Osteoblast (primary cell): ENCODE measurements at places on chromosomes 7 and 10. TPM values are rescaled to one million over a fixed set of nuclear protein-coding genes. Genes with fewer than 3 reads are reported as not detected.

- DNase-seq = no peak
Observed at GRCh38 chr10:118871244-118871865, 116.6 kb upstream of the CACUL1 start.

- DNase-seq = no peak
Observed at GRCh38 chr7:28509251-28510025, 97.1 kb downstream of the CREB5 start.

HDAC9 gene
- 11.2 and 21.7 TPM in 2 replicates for total RNA-seq

CTBP2 gene
- total RNA-seq = 65.1 and 65.9 TPM in 2 replicates

DNA sequence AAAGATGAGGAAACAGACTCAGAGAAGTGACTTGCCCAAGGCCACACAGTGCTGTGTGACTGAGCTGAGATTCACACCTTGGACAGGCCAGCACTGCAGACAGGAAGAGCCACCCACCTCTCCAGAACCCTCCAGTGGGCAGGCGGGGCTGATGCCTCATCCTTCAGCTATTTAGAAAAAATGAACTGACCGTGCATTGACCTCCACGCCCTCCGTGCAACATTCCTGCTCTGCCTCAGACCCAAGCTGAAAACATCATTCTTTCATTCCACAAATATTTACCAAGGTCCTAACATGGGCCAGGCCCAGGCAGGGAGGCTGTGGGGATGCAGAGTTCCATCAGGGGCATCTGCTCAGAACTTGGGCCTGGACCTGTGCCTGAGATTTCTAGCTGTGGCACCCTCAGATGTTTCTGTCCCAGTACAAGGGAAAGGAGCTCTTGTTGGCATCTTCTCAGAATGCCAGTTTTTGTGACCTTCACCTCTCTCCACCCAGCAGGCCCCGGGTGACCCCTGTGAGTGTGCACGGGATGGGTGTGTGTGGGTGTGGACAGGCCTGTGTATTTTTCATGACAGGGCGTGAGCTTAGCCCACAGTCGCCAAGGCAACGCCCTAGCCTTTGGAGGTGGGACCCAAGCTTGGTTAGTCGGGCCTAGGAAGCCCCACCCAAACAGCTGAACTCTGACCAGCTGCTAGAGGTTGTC, 6.5 kb downstream of the VSIR start:
- DNase-seq = peak; percentile 98

NACAD gene
- total RNA-seq = 0.59 and 0.72 TPM in 2 replicates

- DNase-seq = no peak
Observed at GRCh38 chr7:4434306-4434705, 247.8 kb upstream of the FOXK1 start.

- peak; percentile 60 for DNase-seq
Observed at GRCh38 chr10:86500846-86501245, 20.7 kb downstream of the WAPL start.

GRCh38 chr7:48472640-48473039, 301.4 kb downstream of the ABCA13 start:
- no peak for DNase-seq

DNA sequence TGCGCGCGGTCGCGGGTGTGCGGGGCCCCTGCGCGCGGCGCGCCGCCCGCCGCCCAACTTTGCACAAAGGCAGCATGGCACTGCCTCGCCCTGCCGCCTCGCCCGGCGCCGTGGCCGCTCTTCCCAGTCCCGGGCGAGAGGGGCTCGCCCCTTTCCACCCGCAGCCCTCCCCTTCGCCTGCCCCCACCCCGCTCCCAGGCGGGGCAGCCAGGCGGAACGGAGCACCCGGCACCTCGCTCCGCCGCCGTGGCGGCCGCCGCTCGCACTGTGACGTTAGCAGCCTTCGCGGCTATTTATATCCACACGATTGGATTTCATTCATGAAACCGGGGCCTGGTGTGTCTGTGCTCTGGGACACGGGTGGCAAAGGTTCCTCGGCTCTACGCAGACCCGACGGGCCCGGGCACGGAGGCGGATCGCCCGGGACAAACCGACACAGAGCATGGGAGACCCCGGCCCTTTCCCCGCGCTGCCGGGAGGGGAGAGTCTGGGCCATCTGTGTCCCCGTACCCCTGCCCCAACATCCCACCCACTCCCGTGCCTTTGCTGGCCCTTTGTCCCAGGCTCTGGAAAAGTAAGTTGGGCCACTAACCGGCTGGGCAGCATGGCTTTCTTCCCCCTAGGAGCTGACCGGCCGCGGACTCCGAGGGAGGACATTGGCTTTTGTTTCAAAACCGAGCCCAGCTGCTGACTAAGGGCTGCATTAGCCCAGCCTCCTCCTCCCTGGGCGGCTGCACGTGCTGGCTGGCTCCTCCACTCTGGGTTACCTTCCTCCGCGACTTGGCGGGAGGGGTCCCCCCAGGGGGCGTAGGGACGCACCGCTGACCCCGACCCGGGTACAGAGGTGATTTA, at the start of gene RHOBTB1:
Gene RHOBTB1, minus strand, starts transcription at position 128 of the 852 bp plus-strand sequence. CDS start 32,643 bp downstream, outside the sequence.
- DNase-seq = peak; percentile 93

GRCh38 chr10:19788902-19789301, 27.3 kb upstream of the PLXDC2 start:
- no peak for DNase-seq

ST7 gene
- total RNA-seq = 19.9 and 22.4 TPM in 2 replicates

- DNase-seq = no peak
Observed at GRCh38 chr7:101066141-101066832, 19.0 kb upstream of the TRIM56 start.

DNA sequence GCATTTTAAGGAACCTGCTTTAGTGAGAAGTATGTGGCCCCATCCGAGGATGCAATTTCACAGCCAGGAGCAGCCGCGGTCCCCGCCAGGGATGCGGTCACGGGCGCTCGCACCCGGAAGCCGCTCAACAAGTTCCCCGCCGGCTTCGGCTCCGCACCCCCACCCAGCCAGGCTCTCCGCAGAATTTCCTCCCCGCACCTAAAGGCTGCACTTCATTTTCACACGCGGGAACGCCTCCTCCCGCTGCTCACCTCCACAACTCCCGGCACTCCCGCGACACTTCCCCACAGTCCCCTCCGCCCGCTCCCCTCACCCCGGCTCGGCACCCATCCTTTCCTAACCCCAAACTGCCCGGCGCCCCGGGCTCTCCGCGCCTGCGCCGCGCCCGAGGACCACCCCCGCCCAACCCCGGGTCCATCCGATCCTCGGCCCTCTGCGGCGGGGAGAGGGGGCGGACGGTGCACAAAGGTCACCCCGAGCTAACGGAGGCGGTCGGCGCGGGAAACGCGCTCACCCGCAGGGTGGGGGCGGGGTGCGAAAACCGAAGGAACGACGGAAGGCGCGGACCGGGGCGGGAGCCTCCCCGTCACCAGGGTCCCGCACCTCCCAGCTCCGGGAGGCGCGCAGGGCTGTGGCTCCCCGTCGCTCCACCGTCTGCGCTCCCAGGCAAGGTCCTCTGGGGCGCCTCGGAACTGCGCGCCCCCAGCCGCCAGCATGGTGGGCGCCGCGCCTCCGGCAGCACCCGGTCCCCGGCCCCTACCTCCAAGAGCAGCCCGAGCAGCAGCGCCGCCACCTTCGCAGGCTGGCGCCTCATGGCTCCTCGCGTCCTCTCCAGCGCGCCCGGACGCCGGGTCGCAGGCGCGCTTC, 558 bp downstream of the VOPP1 start:
- peak; percentile 94 for DNase-seq
